ENCODE measurements at places on chromosomes 5 and 9.

DNA sequence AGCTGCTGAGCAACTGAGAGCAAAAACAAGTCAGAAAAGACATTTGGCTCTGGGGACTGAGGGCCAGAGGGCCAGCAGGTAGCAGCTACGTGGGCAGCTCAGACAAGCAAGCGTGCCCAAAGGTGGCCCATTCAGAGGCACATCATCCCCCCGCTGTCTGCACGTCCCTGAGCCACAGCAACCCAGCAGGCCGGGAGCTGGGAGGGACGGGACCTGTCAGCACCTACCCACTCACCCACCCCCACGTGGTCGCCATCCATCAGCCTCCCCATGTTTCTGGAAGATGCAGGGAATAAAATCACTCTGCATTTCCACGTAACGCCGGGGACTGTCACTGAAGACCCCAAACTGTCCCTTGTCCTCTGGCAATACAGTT is 167.8 kb downstream of the COL23A1 start:
- no peak for DNase-seq

GRCh38 chr5:113531481-113532159 is 18.1 kb downstream of the YTHDC2 start:
- no peak for DNase-seq

- no peak for DNase-seq
Measured at GRCh38 chr5:65873181-65873750, 53.1 kb upstream of the ERBIN start.

DNA sequence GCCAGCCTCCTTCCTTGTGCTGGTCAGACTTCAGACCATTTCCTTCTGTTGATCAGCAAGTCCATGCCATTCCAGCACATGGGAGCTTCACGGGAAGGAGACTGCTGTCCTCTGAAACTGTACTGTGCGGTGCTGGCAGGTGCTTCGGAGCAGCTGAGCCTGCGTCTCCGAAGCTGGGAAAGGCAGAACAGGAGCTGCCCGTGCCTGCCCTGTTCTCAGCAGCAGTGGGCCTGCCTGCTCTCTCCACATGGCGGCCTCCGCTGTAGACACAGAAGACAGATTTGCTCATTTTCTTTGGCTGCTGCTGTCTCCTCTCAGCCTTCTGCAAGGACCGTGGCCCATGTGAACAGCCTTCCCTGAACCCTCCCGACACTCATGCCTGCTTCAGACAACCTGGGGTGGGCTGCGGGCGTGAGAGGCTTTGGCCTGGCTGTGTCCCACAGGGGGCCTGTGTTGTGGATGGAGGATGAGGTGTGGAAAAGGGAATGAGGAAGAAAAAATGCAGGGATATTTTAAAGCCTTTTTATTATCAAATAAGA is 43.1 kb downstream of the HABP4 start:
- DNase-seq, result no peak

DNA sequence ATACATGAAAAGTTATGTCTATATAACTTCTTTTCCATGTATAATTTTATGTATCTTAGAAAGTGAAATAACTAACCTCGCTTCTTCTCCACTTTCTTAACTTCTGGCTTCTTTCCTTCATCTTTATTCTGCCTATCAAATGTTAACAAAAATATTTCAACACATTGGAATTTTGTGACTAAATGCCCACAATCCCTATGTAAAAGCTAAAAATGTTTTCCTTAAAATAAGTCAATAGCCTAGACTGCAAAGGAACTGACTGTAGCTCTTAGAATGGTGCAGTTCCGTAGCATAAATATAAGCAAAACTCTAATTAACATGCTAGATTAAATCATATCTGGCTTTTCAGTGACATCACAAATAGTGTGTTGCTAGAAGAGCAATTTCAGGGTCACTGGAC is 40.9 kb downstream of the PSIP1 start:
- no peak for DNase-seq

- DNase-seq, result no peak
Measured at GRCh38 chr9:87886933-87887505, 4.3 kb downstream of the SPATA31E1 start.

GRCh38 chr9:128215491-128216409 is 12.6 kb downstream of the DNM1 start:
- DNase-seq, result peak; percentile 65

- DNase-seq, result no peak
Measured at GRCh38 chr5:111854186-111854585, 97.2 kb upstream of the NREP start.

DNA sequence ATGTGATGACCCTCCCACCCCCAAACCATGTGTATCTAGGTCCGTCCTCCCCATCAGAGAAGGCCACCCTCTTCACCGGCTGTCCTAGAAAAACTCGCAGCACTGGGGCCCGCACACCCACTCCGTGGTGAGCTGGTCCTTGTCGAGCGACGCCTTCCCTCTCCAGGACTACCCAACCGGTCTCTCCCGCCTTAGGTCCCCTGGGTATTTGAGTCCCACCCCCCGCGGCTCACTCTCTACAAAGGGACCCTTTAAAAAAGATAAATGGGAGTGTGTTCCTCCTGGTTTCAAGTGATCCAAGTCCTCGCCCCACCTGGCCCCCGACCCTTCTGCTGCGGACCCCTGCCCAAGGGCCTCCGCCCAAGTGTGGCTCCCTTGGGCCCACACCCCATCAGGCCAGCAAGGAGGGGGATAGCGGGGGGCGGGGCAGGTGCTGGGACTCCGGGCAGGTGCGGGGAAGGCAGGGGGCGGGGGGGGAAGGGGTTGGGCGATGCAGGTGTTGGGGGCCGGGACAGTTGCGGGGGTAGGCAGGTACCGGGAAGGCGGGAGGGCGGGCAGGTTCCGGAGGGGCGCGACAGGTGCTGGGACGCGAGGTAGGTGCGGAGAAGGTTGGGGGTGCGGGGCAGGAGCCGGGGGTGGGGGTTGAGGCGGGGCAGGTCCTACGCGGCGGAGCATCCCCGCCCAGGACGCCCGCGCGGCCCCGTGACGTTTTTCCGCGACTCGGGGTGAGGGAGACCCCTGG is 970 bp upstream of the ARRDC1 start:
- no peak for DNase-seq

GRCh38 chr9:126056312-126057021 is 270.2 kb upstream of the MVB12B start:
- DNase-seq, result no peak

- no peak for DNase-seq
Measured at GRCh38 chr5:119402081-119402480, 46.3 kb downstream of the TNFAIP8 start.

DNA sequence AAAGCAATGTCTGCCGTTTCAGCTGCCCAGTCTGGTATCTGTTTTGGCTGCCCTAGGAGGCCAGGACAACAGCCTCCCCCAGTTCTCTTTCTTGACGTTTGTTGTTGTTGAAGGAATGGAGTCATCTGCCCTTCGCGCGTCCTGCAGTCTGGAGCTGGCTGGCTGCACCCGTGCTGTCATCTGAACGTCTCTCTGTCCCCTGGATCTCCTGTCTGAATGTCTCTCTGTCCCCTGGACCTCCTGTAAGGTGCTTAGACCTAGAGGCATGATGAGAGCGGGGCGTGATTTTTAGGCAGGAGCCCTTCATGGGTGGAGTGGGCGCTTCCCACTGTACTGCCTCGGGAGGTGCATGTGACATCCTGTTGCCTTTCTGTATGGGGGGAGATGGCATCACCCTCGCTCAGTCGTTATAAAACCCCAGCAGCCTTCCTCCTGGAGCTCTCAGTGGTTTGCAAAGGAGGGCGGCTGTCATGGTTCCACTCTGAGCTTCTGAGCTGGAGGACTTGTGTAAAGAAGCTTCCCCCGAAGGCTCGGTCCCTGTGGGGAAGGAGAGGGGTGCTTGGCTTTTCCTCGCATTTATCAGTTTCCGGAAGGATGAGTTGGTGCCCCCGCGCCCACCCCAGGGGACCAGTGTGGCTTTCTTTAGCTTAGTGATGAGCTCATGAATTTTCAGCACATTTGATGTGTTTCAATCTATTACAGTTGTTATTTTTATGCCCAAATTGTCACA is 49.8 kb upstream of the OLFM1 start:
- DNase-seq, result no peak

GRCh38 chr5:135149956-135150723 is 116.1 kb upstream of the PITX1 start:
- DNase-seq, result no peak

DNA sequence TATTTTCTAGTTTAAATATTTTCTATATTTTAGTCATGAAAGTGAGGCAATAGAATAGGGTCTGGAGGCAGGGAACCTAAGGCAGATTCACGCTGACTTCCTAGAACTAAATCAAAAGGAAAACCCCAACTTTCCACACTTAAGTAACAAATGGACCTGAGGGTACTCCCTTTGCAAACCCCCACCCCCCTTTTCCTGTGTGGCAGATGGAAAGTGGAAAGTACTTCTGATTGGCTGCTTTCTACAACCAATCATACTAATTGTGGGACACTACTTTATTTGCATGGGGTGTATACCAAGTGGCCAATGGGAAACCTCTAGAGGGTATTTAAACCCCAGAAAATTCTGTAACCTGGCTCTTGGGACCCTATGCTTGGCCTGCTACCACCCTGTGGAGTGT is 4.8 kb upstream of the CENPH start:
- DNase-seq, result no peak

GRCh38 chr9:130371196-130371966 is 73.4 kb upstream of the ASS1 start:
- no peak for DNase-seq

DNA sequence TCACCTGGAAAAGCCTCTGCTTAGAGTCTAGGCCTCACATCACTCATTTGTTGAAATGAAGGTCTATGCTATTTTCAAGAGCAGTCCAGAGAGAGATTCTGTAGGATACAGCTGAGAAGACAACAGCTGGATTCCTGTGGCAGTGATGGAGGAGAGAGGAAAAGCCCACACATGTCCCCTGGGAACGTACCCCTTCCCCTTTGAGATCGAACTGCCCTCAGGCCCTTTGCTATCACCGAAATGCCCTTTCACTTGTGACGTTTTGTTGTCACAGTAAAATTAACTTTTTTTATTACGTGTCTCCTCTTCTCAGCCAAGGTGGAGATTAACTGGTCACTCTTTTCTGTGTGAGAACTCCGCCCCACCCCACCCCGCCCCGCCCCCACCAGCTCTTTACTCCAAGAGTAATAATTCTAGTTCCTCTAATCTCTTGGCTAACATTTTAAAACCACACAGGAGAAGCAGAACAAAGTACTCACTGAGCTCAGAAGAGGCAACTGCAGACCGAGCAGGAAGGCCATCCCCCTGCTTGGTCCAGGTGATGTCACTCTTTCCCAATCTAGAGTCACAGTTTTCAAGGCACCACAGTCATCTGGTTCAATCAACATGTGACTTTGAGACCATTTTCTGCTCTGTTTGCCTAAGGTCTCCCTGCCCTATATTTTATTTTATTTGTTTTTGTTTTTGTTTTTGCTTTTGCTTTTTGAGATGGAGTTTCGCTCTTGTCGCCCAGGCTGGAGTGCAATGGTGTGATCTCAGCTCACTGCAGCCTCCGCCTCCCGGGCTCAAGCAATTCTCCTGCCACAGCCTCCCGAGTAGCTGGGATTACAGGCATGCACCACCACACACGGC is 105.6 kb downstream of the SUSD1 start:
- no peak for DNase-seq

GRCh38 chr5:39360471-39361111 is 3.7 kb downstream of the C9 start:
- DNase-seq, result no peak

- no peak for DNase-seq
Measured at GRCh38 chr5:83921666-83922193, 201.1 kb upstream of the HAPLN1 start.

DNA sequence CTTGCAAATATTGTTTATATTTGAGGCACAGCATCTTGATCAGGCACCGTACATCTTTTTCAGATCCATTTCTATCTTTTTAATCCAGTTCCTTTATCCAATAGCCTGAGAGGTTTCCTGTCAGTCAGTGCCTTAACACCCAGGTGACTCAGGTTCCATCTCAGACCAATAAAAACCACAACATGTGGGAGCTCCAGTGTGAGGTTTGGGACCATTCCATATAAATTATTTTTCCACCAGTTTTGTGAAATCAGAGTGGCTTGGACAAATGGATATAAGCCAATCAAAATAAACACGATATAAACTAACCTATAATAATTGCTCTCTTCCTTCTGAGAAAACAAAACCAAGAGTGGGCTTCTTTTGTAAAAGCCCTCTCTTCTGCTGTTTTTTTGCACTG is 351.3 kb downstream of the NTRK2 start:
- no peak for DNase-seq
